ENCODE measurements at places on chromosomes 3 and 15. TPM values are rescaled to one million over a fixed set of nuclear protein-coding genes. Genes with fewer than 3 reads are reported as not detected.

PIGB gene
- polyA plus RNA-seq = 24.1 TPM

TEX55 gene
- polyA plus RNA-seq = not detected

CCRL2 gene
- polyA plus RNA-seq = 3.7 TPM

LMAN1L gene
- polyA plus RNA-seq = not detected

ASB14 gene
- not detected for polyA plus RNA-seq

MED12L gene
- polyA plus RNA-seq = 0.21 TPM

SERPINI1 gene
- polyA plus RNA-seq = 3.7 TPM

All from fibroblast of lung (primary cell).